ENCODE measurements at places on chromosomes 6 and 20.

- no peak for DNase-seq
Observed at GRCh38 chr6:93624408-93624807, 205.0 kb upstream of the EPHA7 start.

GRCh38 chr6:67898875-67899274, 736.2 kb upstream of the ADGRB3 start:
- DNase-seq: no peak

- no peak for DNase-seq
Observed at GRCh38 chr6:169411296-169411695, 157.7 kb upstream of the THBS2 start.

DNA sequence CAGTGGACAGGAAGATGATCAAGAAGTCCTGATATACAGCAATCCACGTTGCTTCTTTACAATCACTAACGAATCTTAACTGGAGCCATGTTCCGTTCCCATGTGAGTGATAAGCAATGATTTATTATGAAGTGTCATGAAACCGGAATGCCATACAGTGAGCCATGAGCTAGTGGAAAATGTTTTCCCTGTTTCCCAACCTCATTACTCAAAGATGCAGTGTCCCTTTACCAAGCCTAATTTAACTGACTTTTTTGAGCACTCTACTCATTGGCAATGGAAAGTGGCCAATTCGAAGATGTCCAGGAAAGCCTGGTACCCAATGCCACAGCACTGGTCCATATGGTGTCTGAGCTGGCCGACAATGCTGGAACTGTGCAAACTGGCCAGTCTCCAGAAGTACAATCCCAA, 148.3 kb downstream of the ZNF217 start:
- no peak for DNase-seq

GRCh38 chr6:39568896-39569295, 156.3 kb downstream of the KIF6 start:
- DNase-seq: no peak

- no peak for DNase-seq
Observed at GRCh38 chr6:40874495-40874894, 164.5 kb downstream of the UNC5CL start.

GRCh38 chr6:131519670-131520436, 53.2 kb upstream of the ARG1 start:
- DNase-seq: no peak

- no peak for DNase-seq
Observed at GRCh38 chr20:4138056-4138455, 122.7 kb upstream of the RNF24 start.

DNA sequence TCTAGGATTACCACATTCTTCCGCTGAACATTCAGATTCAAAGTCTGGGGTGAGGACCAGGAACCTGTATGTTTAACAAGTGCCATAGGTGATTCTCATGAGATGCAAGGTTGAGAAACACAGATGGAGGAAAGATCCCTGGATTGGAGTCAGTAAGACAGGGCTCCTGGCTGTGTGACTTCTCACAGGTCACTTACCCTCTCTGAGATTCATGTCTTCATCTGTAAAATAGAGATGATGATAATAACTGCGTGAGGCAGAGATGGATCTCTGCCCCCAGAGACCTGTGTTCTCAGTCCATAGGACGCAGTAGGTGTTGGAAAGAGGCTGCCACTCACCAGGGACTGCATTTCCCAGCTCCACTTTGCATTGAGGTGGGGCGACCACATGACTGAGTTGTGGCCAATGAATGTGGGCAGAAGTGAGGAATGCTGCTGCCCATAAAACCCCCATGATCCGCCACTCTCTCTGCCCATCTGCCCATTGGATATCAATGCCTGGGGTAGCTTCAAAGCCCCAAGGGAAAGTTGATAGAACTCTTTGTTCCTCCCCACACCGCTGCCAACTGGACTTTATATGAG, 13.6 kb upstream of the GDAP1L1 start:
- DNase-seq: no peak

GRCh38 chr6:62452586-62452985, 166.6 kb upstream of the KHDRBS2 start:
- no peak for DNase-seq

DNA sequence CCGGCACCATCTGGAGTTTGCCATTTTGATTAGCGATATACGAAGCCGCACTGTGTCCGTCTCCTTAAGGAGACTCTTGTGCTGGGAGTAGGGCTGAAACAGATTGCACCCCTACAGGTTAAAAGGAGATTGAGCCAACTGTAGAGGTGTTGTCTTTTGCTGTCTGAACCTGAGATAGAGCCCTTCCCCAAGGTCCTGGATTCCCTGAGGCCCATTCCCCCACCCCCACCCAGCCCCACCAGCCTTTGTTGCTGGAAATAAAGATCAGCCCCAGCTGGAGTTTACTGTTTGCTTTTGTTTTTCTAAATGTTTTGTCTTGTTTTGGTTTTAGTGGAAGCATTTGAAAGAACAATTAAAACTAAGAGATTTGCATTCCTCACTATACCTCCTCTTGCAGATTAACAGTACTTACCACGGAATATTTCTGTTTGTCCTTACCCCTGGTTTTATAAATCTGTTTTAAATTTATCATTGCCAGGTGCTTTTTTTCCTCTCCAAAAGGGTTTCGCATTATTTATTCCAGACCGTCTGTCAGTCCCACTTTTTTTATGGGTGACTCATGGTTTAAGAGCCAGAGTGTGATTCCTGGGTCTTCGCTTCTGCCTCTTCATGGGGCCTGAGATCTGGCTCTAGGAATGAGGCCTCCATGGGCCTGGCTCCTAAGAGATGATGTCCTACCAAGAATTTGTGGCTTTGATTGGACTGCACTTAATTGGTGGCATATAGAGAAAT, 169.2 kb downstream of the DTNBP1 start:
- no peak for DNase-seq

DNA sequence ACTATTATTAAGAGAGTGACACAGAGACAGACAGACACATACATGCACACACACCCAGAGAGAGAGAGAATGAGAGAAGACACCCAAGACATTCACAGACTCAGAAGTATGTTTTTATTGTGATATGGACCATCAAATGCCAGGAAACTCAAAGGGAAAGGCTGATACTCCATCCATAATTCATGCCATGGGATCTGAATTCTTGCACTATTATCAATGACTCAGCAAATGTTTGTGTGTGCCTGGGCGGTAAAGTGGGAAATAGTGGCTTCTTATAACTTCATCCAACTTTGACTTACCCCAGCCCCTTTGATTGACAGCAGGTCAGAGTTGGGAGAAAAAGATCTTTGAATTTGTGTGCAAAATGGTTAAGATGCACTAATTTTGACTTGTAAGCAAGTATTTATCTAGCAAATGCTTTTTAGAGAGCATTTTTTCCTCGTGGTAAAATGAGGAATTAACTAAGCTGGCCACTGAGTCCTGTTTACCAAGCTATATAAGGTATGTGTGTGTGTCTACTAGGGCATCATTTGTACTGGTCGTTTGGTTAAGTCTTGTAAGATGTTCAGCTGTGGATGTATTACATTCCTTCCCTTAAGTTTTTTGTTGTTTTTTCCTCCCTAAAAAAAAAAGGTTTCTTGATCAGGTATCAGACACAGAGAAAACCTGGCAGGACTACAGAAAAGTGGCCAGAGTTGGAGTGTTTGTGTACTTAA, 3.0 kb upstream of the CCN2 start:
- no peak for DNase-seq

- DNase-seq: no peak
Observed at GRCh38 chr20:17841751-17842215, 126.8 kb downstream of the SNX5 start.

DNA sequence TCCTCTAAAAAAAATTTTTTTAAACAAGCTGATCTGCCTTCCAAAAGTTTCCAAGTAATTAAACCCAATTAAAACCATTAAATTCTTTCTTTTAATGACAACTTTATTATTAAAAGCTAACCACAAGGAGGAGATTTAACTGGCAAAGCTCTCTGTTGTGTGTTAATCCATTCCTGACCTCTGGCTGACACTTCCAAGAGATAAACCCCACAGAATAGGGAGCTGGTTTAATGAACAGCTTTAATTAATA, 230.8 kb downstream of the EYA2 start:
- DNase-seq: no peak

- no peak for DNase-seq
Observed at GRCh38 chr6:37990762-37991525, 171.4 kb downstream of the ZFAND3 start.

- DNase-seq: no peak
Observed at GRCh38 chr20:22836211-22836610, 198.9 kb upstream of the SSTR4 start.

DNA sequence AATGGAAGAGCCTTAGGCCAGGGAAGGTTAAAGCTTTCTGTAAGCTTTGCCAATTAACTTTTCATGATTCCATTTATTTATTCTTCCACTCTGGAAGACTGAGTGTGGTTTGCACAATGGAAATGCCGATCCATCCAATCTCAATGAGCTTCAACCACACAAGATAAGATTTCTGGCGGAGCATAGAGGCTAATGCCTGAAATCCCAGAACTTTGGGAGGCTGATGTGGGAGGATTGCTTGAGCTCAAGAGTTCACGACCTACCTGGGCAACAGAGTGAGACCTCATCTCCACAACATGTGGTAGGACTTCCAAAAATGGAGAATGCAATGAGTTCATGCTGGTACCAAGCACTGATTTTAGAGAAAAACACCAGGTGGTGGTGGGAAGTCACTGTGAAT, 6.2 kb downstream of the ENPP1 start:
- no peak for DNase-seq

- no peak for DNase-seq
Observed at GRCh38 chr20:23925789-23926525, 46.4 kb upstream of the CST5 start.

GRCh38 chr6:27025351-27025750, 222.2 kb upstream of the PRSS16 start:
- no peak for DNase-seq

- no peak for DNase-seq
Observed at GRCh38 chr6:11212664-11213063, 19.8 kb downstream of the NEDD9 start.

GRCh38 chr6:75813476-75814250, 64.6 kb downstream of the MYO6 start:
- DNase-seq: no peak

DNA sequence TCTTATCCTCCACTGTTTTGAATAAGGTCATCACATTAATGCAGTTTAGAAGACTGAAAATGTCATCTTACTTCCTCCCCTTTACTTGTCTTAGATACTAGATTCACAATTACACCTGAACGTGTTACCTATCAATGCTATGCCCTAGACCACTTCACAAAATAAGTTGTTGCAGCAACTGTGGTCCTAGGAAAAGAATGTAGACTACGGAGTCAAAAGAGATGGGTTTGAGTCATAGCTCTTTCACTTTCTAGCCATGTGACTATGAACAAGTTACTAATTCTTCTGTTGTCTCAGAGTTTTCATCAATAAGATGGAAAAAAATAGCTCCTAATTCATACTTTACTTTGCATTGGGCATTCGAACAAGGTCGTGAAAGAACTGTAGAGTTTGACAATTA, 164.3 kb upstream of the PREP start:
- no peak for DNase-seq

- no peak for DNase-seq
Observed at GRCh38 chr6:154232013-154232910, 124.3 kb downstream of the IPCEF1 start.

DNA sequence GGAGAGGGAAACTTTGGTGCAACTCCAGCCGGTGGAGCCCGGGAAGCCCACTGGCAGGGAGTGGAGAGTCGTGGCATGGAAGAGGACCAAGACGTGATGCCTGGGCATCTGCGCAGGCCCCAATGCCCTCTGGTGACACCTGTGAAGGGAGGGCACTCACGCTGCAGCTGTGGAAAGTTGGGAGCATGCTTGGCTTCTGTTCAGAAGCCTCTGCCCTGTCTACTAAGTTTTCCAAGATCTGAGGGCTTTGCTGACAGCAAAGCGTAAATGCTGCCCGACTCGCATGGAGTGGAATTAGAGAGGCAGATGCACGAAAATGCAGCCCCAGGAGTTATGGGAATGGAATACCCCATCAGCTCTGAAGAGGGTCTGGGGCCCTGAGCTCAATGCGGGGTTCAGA, 75.7 kb downstream of the SYNDIG1 start:
- DNase-seq: no peak

DNA sequence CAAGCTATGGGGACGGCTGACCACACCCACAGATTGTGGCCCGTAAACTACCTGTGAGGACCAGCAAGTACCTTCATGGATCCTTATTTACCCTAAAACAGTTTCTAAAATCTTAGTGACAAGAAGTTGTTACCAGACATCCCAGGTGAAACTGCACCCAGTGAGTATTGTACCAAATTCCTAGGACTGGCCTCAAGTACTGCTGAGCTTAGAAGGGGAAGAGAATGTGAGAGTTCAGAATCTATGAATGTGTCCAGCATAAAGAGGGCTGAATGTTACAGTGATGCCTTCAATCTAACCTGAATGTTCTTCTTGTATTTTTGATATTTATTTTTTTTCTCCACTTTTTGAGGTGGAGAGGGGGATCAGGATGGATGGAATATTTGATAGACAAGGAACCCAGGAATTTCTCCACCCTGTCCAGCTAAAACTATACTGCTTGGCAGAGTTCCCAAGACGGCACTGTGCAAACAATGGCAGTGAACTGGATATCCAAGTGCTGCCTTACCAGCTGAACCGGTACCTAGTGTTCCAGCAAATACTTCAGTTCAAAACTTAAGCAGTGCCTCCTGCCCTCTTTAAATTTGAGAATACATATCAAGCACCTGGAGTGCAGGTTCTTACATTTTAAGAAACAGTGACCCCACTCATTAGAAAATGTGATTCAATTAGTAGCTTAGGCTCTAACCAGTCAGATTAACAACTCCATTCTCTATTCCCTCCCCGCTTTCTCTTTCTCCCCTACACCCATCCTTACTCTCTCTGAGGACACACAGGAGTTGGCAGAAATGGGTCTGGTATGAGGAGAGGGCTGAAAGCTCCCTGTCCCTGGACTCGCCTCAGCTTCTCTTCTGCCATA, 427.3 kb upstream of the FLRT3 start:
- no peak for DNase-seq

GRCh38 chr6:19391926-19392325, 445.2 kb upstream of the ID4 start:
- no peak for DNase-seq

GRCh38 chr20:44706301-44707017, 8.7 kb upstream of the CCN5 start:
- DNase-seq: no peak

DNA sequence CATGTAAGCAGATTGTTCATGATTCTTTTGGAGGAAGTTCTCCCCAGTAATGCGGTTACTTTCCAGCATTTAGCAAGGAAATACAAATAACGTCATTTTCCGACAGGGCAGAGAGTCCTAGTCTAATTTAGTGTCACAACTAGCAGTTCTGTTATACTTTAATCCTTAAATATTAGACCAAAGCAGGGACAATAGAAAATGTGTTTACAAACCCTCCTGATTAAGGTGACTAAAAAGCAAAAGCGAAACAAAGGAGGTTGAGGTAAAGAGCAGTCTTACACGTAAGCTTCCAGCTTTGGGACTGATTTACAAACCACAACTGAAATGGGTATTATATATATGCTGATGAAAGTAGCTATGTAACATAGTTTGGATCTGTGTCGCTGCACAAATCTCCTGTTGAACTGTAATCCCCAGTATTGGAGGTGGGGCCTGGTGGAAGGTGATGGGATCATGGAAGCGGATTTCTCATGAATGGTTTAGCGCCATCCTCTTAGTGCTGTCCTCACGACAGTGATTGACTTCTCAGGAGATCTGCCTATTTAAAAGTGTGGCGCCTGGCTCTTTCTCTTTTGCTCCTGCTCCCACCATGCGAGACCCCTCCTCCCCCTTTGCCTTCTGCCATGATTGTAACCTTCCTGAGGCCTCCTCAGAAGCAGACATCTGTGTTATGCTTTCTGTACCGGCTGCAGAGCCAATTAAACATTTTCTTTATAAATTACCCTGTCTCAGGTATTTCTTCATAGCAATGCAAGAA, 81.9 kb downstream of the PLCB1 start:
- DNase-seq: no peak

- DNase-seq: no peak
Observed at GRCh38 chr6:75472885-75473284, 20.7 kb downstream of the FILIP1 start.
